Omental fat pad (tissue), 4 donors: ENCODE measurements at places on chromosomes 4 and X. TPM values are rescaled to one million over a fixed set of nuclear protein-coding genes. Genes with fewer than 3 reads are reported as not detected.

Gene VCX
- total RNA-seq: not detected

Gene GAGE12F
- total RNA-seq: not detected

Gene SULT1B1
- 14.0 TPM for total RNA-seq

Gene TMSB4X
- total RNA-seq: 5,373 TPM

Gene RNF175
- not detected for total RNA-seq

Gene FMR1NB
- total RNA-seq: not detected

Gene NKAP
- 3.1 TPM for total RNA-seq

Gene LNX1
- 72.4 TPM for total RNA-seq

Gene MID1
- total RNA-seq: 8.9 TPM

DNA sequence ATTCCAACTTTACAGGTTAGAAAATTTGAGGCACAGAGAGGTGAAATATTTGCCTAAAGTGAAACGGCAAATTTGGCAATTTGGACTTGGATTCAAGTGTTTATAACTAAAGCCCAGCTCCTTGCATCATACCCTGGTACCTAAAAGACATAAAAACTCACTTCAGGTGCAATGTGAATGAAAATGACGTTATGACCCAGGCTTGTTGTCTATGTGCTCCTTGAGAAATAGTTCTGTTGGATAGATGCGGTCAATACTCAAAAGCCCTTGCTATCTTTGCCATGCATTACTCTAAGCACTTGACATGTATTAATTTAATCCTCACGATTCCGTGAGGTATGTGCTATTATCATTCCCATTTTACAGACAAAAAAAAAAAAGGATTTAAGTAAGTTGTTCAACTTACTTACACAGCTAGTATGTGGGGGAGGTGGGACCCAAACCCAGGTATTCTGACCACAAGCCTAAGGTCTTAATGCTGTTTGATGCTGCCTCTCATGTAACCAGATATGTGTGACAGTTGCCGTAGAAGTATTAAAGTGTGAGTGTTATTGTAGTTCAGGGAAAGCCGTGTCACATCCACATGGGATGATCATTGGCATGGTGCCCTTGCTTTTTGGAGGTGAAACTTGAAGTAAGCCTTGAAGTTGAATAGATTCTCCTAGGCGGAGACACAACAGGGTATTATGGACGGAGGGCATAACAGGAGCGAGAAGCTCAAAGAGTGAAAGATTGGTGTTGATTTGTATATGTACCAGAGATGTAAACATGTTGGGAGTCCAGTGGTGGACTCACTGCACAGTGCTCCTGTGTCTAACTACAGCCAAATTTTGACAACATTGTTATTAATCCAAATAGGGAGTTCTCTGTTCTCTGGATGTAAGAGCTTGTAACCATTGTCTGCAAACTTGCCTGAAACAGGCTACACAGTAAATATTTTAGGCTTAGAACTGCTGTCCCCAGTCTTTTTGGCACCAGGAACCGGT, 3.1 kb downstream of the SCML1 start:
- no peak for DNase-seq

- no peak for DNase-seq
Observed at GRCh38 chrX:96722781-96723180, 38.1 kb downstream of the DIAPH2 start.

DNA sequence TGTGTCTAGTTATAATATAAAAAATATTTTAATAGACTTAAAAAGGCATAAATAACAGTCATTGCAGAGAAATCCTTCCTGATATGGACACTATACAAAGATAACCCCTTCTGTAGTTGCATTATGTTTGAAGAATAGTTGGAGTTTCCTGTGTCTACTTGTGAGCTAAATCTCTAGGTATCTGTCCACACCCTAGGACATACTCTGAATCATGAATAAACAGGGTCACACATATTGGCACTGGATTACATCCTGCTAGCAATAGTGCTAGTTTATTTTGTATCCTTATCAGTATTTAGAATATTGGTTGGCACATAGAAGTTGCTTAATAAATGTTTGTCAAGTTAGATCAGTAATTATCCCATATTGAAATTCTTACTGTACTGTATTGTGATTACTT, 173.9 kb downstream of the GRXCR1 start:
- no peak for DNase-seq

DNA sequence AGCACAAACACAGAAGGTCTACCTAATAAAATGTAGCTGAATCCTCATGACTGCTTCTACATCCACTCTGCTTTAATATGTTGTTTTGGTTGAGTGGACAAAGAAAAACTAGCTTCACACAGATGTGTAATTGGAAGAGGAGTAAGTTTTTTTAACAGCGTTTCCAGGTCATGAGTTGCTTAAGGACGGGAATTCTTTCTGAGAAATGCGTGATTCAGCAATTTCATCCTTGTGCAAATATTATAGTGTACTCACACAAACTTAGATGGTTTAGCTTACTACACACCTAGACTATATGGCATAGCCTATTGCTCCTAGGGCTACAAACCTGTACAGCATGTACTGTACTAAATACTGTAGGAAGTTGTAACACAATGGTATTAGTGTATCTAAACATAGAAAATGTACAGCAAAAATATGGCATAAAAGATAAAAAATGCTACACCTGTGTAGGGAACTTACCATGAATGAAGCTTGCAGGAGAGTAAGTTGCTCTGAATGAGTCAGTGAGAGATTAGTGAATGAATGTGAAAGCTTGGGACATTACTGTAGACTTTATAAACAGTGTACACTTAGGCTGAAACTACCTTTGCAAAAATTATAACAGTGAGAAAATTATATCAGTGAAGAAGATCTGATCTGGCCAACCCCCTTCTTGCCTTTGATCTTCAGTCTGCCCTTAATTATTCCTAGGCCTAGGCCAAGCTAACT, 70.8 kb upstream of the IL15 start:
- DNase-seq: no peak

- no peak for DNase-seq
Observed at GRCh38 chr4:175412746-175413145, 399.3 kb downstream of the GPM6A start.

GRCh38 chr4:87041141-87041540, 106.3 kb downstream of the AFF1 start:
- no peak for DNase-seq

GRCh38 chr4:150827226-150827625, 187.9 kb downstream of the LRBA start:
- no peak for DNase-seq

DNA sequence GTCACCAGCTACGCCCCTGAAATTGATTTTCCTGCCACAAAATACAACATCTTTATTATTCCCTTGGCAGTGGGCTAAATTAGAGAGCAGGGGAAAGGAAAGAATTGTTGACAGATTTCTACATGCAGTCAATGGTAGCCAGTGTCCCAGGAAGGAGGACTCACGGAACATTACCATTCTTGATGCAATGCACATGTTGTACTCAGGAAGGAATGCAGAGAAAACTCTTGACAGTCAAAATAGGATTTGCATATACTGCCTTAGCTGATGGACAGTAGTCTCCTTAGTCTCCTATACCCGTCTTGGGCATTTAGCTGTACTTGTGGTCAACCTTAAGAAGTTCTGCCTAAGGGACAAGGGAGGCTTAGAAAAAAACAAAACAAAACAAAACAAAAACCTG, 158.0 kb upstream of the GYPA start:
- no peak for DNase-seq

DNA sequence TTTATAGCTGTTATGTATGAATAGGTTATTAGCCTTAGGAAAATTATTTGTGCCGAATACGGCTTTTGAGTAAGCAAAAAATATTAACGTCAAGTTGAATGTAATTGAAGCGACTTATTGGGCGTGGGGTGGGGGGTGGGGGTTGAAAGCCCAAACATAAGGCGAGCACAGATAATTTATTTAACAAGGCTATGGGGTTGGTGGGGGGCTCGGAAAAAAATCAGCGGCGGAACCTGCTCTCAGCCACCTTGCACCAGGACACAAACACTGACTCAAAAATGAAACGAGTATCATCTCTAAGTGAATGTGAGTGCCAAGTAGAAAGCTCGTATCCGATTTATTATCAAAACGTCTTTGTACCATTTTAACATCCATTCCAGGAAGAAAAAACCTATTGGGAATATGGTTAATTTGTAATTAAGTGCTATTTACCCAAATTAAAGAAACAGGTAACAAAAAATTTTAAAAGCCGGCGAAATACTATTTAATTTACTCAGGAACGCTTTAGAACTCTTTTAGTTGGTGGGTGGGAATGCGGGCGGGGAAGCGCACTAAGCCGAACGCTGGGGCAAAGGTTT, 902 bp upstream of the LARP1B start:
- DNase-seq: no peak

GRCh38 chrX:5898463-5898862, 330.2 kb downstream of the NLGN4X start:
- DNase-seq: no peak

DNA sequence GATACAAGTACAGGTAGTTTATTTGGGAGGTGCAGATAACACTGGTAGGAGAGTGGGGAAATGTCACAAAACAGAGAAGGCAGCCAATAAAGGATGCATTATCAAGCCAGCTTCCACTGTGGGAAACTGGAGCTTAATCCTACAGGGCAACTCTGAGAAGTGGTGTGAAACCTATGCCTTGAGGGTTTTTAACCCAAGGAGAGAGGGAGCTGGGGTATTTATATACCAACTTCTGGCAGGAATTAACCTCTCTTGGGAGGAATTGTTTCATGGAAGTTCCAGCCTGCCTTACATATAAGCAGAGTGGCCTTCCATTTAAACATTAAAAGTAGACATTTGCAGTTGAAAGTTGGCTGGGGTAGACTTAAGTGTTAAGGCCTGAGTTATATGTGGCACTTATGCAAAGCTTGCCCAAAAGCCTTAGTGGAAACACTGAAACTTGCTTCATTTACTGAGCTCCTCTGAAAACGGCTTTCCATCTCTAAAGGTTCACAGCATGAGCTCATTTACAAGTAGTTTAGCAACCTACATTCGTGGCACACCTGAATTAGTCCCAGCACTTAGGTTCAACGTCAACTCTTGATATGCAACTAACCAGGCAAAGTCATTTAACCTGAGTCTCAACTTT, 19.2 kb downstream of the MAGEB17 start:
- DNase-seq: no peak

GRCh38 chr4:147782087-147782781, 50.3 kb downstream of the ARHGAP10 start:
- DNase-seq: no peak

DNA sequence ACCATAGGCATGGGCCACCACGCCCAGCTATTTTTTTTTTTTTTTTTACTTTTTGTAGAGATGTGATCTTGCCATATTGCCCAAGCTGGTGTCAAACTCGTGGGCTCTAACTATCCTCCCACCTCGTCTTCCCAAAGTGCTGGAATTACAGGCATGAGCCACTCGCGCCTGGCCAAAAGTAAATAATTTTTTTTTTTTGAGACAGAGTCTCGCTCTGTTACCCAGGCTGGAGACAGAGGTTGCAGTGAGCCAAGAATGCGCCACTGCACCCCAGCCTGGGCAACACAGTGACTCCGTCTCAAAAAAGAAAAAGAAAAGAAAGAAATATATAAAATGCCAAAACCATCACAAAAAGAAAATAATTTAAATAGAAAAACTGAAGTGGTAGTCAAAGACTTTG, 18.4 kb upstream of the OPHN1 start:
- DNase-seq: no peak

DNA sequence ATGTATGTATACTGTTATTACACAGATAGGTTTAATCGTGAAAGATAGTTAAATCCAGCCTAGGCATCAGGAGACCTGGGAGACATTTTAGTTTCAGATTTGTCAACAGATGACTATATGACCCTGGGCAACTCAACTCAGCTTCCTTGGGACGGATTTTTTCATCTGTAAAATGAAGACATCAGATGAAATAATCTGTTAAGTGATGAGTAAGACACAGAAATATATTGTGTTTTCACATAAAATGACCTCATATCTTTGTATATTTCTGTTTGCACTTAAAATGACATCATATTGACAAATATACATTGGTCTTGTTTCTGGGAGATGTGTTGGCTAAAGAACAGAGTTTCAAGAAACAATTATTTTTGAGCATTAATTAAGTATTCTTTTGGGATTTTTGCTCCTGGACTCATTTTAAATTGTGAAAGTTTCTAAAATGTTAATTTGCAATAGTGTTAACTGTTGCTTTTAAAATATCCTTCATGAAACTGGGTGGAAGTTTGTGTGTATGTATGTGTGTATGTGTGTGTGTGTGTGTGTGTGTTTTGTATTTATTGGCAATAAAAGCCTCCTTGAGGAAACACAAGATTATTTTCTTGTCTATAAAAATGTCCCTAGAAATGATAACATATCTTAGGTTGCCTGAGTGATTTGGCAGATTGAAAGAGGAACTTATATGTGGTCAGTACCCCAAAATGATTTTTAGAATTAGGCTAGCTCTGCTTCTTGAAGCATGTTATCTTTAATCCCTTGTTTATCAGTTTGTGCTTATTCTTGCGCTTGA, 29.1 kb upstream of the MMAA start:
- no peak for DNase-seq

DNA sequence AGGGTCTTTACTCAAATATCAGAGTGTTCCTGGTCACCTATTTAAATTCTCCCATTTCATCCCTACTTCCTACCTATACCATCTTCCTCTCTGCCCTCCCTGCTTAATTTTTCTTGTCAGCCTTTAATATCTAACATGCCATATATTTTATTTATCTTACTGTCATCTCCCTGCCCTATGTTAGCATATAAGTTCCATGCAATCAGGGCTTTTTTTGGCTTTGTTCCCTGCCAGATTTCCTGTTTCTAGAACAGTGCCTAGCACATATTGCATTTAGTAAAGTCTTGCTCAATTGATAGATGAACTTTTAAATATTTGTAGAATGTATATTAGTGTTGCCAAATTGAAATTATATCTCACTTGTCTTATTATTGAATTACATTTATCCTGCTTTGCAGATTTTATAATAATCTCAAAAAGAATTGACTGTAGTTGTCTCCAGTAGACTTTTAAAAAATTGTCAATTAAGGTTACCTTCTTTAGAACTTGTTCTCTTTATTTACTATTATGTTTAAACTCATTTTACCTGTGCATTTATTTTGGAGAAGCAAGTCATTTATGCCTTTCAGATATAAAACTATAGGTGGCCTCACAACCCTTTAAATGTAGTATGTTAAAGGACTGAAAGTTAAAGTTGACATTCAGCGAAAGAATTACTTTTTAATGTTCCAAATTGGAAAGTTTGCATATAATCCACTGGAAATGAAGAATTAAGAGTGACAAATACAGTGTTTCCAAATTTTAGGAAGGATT, 108.2 kb upstream of the BMPR1B start:
- DNase-seq: no peak

DNA sequence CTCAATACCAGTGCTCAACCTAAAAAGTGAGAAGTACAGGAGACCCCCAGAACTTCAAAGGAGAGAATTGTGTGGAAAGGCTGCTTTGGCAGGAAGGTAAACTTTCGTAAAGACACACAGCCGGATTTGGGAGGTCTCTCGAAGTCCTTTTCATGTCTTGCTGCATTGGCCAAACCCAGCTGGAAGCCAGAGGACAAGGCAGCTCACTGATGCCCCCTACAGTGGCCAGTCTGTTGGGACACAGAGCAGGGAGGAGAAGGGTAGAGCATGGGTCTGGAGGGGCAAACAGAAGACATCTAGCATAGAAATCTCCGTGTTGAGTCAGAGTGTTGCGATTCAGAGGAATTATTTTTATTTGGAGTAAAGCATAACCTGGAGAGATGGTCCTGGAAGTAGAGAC, 198.9 kb downstream of the ANK2 start:
- no peak for DNase-seq

- DNase-seq: no peak
Observed at GRCh38 chr4:114600672-114601071, 2.1 kb downstream of the UGT8 start.

GRCh38 chr4:80184825-80185756, 12.2 kb upstream of the PRDM8 start:
- no peak for DNase-seq
